ENCODE measurements at places on chromosomes 13 and 19. TPM values are rescaled to one million over a fixed set of nuclear protein-coding genes. Genes with fewer than 3 reads are reported as not detected.

GRCh38 chr19:14030997-14031718 is 404 bp upstream of the IL27RA start:
- DNase-seq = no peak

- no peak for DNase-seq
Observed at GRCh38 chr13:20824762-20825476, 51.2 kb upstream of the EEF1AKMT1 start.

Gene TMEM259
- total RNA-seq = 350 TPM

- DNase-seq = no peak
Observed at GRCh38 chr13:40503011-40503410, 163.4 kb downstream of the FOXO1 start.

DNA sequence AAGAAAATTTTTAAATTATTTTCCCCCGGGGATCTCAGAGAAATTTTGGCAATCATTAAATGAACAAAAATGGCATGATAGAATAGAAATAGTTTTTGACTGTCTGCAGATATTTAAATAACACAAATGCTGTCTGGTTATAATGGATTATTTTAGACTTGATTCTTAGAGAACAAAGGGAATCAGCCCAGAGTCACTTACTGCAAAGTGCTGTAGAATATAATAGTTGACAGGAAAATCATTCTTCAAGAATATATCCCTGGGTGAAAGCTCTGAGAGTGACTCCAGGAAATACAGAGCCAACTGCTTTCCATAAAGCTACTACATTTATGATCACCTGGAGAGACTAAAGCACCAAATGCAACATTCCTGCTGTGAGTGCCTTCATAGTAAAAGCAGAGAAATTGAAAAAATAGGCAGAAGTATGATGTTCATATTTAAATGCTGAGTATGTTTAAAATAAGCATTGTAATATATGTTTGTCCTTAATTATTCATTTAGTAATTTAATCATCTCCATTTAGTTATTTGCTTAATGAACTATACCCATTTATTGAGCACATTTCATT is 1765.8 kb downstream of the SLITRK1 start:
- no peak for DNase-seq

GRCh38 chr13:99681695-99682094 is 180.4 kb downstream of the TM9SF2 start:
- no peak for DNase-seq

DNA sequence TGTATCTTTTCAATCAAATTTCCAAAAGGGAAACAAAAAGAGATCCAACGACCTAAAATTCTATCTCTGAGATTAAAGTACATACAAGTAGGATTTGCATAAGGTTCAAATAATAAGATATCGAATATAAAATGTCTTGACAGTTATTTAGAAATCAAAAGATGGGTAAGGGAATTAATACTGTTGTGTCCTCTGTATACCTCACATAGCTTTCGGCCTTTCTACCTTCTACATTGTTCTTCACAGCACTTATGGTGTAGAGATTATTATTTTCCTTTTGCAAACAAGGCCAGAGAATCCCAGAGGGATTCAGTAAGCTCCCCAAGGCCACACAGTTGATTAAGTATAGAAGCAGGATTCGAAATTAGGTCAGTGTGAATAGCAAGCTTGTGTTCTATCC is 403.6 kb downstream of the SPRY2 start:
- no peak for DNase-seq

DNA sequence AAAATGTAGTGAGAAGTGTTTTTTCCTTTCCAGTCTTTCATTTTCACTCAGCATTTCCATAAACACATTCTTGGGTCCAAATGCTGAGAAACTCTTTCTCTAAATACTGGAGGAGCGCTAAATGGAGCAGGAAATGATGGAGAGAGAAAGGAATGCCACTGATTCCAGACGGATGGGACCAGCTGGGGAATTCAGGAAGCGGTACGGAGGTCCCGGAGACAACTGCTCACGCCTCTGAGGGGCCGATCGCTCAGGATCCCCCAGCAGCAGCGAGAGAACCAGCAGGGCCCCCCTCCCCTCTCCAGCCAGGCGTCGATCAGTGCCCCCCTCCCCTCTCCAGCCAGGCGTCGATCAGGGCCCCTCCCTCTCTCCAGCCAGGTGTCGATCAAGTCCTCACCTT is 13.2 kb downstream of the RASA3 start:
- no peak for DNase-seq

GRCh38 chr13:112053167-112053743 is 13.7 kb upstream of the SOX1 start:
- DNase-seq = no peak

GRCh38 chr13:84497613-84498012 is 615.3 kb upstream of the SLITRK1 start:
- DNase-seq = no peak

GRCh38 chr13:113650731-113651148 is 7.3 kb downstream of the ATP4B start:
- DNase-seq = no peak

GRCh38 chr19:10583036-10583776 is 3.9 kb downstream of the AP1M2 start:
- no peak for DNase-seq

- DNase-seq = no peak
Observed at GRCh38 chr19:42021185-42021584, 27.2 kb upstream of the ATP1A3 start.

DNA sequence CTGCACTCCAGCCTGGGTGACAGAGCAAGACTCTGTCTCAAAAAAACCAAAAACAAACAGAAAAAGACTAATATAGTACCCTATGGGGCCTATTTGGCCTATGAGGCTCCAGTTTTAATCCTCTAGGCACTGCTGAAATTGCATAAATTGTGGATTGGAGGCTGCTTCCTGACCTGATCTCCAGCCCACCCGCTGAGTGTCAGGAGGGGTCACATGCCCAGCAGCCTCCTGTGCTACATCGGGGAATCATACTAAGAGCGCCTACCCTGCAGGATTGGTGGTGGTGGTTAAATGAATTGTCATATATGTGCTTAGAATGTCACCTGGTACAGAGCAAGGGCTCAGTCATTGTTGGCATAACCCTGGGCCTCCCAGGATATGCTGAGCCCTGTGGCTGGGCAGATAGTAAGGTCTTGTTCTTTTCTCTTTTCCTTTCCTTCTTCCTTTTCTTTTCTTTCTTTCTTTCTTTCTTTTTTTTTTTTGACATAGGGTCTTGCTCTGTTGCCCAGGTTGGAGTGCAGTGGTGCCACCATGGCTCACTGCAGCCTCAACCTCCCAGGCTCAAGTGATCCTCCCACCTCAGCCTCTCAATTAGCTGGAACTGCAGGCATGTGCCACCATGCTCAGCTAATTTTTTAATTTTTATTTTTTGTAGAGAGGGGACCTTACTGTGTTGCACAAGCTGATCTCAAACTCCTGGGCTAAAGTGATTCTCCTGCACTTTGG is 31.3 kb downstream of the LTBP4 start:
- no peak for DNase-seq

Gene RXFP2
- not detected for total RNA-seq

Gene SERP2
- 20.5 TPM for total RNA-seq

DNA sequence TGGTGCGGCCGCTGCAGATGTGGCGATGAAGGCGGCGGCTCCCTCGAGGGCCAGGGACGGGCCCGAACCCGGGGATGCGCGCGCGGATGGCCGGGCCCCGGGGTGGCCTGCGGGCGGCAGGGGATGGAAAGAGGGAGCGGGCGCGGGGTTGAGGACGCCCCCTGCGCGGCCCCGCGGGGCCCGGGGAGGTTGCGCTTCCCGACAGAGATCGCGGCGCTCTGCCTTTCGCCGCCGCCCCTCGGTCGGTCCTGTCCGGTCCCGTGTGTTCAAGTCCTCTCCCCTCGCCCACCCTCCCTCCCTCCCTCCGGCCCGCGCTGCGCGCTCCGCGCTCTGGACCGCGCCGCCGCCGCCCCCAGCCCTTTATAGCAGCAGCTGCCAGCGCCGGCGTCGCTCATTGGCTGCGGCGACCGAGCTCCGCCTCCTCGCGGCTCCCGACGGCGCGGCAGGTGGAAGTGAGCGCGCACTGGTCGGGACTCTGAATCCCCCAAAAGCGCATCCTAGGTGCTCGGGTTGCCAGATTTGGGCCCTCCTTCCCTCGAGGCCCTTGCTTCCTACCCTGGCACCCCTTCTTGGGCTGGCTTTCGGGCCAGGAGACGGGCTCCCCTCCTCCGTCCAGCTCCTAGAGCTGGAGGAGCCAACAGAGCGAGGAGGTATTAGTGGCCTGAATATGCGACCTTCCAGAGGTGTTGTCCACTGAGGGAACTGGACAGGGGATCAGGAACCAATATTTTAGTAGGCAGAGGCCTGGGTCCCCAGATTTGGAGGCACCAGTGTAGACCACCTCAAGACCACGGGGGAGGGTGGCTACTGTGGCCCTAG is at the start of gene ELAVL3:
Gene ELAVL3 (minus strand): TSS at position 332 of the 819 bp plus-strand sequence. CDS start 438 bp downstream, outside the sequence.
- DNase-seq = no peak

Gene CEACAM20
- total RNA-seq = not detected

DNA sequence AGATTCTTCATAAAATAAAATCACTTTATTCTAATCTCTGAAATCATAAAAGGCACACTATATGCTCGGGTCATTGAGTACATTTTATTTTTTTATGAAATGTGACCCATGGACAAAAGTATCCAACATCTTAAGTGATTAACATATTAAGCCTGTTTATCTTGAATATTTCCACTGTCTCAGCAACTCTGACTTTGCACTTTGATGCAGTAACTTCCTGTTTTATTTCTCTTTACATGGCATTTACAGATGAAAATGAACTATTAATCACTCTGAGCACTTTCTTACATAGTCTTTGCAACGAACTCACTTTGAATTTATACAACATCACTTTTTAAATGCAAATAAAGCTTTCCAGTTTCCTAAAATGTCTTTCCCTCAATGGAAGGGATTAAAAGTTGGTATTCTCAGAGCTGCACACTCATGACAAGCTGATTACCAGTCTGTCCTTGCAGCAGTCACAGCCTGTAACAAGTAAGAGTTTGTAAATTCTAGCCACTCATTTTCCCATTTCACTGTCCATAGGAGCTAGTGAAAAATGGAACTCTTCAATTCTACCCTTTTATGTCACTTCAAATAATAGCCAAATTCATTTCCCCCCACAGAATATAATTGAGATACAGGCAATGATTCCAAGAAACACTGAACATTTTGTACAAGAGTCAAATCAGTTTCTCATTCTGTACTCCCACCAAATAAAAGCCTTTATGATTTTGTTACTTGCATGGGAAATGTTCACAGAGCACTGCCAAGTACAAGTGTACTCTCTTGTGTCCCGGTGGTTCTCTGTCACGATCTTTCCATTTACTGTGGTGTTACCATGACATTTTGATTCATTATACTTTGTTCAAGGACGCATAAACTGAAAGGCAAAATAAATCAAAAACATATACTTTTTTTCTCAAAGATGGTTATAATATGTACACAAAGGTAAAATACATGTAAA is 1968.9 kb downstream of the PCDH9 start:
- no peak for DNase-seq

DNA sequence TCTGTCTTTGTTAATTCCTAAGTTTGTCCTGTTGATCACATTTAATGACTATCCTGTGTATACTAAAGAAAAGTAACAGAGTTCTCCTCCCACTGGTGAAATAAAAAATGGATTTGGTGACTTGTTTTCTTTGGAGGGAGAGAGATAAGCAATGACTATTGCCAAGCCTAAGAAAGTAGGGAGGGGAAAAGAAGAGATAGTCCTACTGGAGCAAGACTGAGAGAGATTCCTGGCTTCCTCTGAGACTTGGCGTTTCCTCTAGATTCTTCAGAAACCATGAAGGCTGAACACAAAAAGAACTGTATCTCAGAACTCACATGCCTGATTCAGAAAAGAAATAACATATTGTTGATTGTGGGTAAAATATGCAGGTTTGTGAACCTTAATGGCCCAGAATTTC is 406.5 kb downstream of the FOXO1 start:
- DNase-seq = peak; percentile 41

DNA sequence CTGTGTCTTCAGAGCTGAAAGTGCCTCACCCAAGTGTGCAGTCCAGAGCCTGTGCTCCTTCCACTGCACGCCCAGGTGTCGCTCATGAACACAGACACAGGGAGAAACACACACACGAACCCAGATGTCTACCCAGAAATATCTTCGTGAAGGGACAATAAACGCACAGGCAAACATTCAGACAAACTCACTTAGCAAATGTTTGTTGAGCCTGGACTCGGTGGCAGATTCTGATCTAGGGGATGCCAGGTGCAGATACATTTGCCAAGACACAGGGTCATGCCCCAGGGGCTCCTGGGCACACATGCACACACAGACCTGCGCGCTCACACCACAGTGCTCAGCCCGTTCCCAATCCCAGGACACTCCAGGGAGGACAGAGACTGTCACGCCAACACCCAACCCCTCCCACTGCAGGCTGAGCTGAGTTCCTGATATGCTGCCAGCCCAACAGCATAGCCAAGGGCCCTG is 31.9 kb downstream of the SCGB2B2 start:
- no peak for DNase-seq

- no peak for DNase-seq
Observed at GRCh38 chr13:43551897-43552456, 234.8 kb downstream of the ENOX1 start.

GRCh38 chr19:6012426-6013170 is 34.7 kb upstream of the RANBP3 start:
- DNase-seq = no peak

DNA sequence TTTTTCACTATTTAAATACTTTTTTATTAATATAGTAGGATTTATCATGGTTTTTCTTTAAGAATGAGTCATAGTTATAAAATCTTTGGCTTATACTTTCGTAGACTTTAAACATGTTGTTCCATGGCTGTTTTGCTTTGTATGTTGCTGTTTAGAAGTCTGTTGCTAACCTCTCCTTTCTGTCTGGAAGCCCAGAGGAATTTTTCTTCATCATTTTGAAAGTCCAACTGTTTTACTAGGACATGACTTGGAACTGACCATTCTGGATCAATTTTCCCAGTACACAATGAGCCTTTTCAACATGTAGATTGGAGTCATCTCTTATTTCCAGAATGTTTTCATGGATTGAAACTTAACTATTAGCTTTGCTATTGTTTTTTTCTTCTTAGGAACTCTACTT is 7.9 kb downstream of the CAB39L start:
- DNase-seq = no peak

DNA sequence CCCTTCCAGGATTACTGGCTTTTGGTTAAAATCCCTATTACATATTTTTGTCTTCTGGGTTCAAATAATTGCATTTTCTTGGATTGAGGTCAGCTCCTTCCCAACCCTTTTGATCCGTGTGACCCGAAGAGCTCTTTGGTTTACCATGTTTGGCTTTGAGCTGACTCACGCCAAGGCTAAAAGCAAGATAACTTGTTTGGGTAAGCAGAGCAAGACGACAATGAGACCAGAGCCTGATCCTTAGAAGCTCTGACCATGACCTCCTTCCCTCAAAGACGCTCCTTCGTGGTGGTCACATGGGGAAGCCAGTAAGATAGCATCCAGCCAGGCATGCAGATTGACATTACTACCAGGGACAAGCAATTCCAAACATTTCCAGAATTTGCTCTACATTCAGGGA is 153.8 kb downstream of the DCT start:
- no peak for DNase-seq

- DNase-seq = no peak
Observed at GRCh38 chr19:30757104-30757836, 385.1 kb downstream of the ZNF536 start.

DNA sequence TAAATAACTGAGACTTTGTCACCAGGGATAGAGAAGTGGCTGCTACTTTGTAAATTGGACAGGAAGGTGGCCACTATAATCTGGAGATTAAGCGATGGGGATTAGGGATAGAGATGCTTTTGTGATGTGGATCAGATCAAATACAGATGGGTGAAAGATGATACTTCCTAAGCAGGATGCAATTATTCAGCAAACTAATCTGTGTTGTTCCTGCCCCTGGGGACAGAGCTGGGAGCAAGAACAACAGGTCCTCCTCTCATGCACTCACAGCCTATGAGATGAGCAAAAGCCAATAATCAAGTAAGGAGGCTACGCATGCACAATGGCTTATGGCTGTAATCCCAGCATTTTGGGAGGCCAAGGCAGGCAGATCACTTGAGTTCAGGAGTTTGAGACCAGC is 4.6 kb downstream of the RGL3 start:
- DNase-seq = no peak
